ENCODE measurements at places on chromosomes 16 and 17.

DNA sequence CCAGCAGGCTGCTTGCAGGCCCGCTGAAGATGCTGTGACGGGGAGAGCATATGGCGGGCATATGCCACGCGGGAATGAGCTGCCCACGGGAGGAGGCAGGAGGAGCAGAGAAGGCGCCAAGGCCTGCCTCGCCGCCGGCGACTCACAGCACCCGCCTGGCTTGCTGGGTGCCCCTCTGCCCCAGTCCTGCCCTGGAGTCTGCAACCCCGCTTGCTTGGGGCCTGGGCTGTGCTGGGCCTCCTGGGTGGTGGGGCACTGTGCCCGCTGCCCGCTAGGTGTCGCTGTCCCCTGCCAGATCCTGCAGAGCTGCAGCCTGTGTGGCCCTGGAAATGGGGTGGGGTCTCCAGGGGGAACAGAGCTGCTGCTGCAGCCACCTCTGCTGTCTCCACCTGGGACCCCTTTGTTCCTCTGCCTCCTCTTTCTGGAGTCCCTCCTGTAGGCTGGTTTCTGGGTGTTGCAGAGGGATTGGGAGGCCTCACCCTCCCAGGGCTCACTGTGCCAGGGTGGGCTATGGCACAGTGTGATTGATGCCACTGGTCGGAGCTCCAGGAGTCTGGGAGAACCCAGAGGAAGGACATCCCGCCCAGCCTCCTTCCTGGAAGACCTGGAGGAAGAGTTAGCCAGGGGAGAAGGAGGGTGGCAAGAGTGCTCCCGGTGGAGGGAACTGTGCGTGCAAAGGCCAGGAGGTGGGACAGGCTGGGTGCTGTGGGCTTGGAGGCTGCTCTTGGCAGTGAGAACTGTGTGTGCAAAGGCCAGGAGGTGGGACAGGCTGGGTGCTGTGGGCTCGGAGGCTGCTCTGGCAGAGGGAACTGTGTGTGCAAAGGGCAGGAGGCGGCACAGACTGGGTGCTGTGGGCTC, 141.0 kb upstream of the CIBAR2 start:
- peak; percentile 26 for DNase-seq

DNA sequence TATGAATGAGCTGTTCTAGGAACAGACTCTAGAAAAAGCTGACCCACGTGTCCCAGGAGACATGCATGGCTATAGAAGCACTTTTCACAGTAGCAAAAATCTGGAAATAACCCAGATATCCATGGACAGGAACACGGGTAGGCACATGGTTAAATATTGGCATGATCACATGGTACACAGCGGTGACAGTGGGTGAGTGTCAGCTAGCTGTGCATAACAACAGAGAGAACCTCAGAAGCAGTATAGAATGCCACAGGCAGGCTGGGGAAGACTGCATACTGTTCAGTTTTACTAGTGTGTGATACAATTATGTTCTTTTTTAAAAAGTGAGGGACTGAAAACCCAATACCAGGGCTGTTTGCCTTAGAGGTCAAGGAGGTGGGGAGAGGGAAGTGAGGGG, 31.4 kb downstream of the EPN2 start:
- no peak for DNase-seq

- no peak for DNase-seq
These were observed 767 bp downstream of the ATP2C2 start for GRCh38 chr16:84369105-84369504.

DNA sequence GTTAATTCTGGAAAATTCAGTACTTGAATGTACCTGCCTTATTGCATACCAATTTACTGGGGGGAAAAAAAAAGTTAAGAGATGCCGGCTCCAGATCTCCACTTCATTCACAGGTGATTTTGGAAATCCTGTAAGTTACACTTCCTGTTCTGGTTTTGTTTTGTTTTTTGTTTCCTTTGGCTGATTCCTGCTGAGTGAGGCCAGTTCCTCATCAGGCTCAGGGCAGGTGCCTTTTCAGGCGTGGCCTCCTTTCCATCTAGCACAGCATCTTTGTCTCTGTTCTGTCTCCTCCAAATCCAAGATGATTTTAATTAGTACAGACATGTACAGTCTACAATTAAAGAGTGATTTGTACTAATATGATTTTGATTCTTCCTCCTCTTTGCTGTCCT, 19.2 kb downstream of the CYB561 start:
- no peak for DNase-seq

GRCh38 chr17:41480136-41480535, 815 bp downstream of the KRT35 start:
- DNase-seq, result no peak

GRCh38 chr17:7916385-7916682, 245 bp upstream of the RNF227 start:
- no peak for DNase-seq

- DNase-seq, result peak; percentile 68
These were observed 24.2 kb downstream of the TOM1L2 start for GRCh38 chr17:17947966-17948365.

DNA sequence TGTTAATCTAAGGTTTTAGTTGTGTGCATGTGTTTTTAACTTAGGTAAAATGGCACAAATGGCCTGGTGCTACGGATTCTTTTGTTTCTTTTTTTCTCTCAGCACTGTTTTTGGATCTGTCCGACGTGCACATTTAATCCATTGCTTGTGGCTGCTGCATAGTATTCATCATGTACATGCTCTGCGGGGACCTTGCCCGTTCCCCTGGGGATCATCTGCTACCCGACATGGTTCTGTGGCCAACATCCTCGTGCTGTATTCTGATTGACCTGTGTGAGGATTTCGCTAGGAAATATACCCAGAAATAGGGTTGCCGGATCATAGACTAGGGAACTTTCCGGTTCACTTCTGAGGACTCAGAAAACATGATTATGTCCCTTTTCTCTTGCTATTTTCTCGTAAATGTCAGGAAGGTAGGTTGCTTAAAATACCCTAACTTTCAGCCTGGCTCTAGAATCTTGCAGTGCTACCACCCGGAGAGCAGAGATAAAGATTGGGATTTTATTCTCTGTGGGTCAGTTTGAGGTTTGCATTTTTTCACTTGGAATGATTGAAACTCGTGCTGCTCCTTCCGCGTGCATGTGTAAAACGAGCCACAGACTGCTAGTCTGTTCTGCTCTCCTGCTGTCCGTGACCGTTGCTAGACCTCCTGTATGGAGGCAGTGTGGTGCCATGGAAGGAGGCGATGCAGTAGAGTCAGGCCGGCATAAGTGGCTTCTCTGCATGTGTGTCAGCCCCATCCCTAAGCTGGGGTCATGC, 42.9 kb downstream of the LDHD start:
- DNase-seq, result peak; percentile 47

DNA sequence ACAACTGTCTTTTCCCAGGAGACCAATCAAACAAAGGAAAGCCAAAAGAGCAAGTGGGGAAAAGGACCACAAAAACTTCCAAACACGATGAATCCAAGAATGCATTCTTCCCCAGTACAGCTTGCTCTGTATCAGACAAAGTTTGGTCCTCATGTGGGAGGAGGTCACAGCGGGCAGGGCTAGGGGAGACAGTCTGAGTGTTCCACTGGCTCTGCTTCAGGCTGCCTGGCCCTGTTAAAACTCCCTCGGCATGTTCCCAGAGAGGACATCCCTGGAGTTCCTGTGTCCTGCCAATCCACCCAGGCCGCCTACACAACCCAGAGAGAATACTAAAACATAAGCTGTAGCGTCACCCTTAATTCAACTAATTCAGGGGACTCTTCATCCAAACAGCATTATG, 415.1 kb upstream of the DYNLRB2 start:
- DNase-seq, result no peak

DNA sequence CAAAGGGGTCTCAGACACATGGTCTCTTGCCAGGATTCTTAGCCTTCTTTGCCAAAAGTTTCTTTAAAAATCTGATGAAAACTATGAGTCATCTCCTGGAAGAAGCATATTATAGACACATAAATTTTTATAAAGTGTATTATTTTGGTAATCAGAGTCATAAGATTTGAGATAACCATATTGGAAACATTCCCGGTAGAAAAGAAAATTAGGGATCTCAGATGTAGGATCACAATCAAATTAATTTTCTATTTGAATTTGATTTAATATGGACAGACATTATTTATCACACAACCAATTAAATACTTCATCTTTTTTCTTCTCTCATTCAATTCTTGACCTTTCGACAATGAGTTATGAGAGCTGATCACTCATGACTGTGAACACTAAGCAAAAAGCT, 347.7 kb upstream of the CDH8 start:
- no peak for DNase-seq

DNA sequence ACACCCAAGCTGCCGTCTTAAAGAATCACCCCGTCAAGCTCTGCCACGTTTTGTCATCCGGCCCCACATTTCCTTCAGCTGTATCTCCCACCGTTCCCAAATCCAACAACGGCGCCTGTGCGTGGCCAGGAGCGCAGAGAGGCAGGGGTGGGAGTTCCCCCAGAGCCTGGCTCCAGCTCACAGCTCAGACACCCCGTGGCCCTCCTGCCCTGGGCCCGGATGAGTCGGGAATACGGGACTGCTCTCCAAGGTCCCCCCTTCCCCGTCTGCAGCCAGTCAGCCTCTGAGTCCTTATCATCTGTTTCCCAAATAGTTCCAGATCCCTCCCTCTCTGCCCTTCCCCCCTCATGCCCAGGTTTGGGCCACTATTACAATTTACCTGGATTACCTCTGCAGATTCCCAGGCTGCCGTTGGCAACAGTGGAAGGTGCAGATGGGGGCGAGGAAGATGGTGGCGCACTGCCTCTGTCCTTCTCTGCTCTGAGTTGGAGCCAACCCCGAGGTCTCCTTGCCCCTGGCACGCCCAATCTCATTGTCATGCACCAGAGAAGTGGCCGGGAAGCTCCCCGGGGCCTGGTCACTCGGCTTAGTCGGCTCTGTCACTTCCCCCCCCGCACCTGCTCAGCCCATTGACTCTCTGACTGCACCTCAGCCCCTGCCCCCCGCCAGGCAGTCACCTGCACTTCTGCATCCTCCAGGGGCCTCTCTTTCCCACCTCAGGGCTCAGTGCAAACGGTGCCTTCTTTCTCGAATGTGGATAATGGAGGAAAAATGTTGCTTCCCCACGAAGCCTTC, 18.3 kb upstream of the RPTOR start:
- DNase-seq, result no peak

GRCh38 chr17:28938552-28938951, 12.8 kb downstream of the PHF12 start:
- no peak for DNase-seq

DNA sequence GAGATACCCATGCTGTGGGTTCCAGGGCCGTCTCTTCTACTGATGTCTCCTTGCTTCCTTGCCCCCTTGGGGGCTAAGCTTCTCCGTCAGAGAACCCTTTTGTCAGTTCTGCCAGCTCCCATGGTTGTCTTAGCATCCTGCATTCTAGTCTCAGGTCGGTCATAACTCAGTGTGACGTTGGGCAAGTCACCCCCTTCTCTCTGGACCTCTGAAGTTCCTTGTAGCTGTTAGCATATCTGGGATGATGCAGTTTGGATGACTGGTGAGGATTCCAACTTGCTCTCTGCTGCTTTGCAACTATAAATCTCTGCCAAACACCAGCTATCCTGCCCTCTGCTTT, 8.9 kb upstream of the MYL4 start:
- no peak for DNase-seq

DNA sequence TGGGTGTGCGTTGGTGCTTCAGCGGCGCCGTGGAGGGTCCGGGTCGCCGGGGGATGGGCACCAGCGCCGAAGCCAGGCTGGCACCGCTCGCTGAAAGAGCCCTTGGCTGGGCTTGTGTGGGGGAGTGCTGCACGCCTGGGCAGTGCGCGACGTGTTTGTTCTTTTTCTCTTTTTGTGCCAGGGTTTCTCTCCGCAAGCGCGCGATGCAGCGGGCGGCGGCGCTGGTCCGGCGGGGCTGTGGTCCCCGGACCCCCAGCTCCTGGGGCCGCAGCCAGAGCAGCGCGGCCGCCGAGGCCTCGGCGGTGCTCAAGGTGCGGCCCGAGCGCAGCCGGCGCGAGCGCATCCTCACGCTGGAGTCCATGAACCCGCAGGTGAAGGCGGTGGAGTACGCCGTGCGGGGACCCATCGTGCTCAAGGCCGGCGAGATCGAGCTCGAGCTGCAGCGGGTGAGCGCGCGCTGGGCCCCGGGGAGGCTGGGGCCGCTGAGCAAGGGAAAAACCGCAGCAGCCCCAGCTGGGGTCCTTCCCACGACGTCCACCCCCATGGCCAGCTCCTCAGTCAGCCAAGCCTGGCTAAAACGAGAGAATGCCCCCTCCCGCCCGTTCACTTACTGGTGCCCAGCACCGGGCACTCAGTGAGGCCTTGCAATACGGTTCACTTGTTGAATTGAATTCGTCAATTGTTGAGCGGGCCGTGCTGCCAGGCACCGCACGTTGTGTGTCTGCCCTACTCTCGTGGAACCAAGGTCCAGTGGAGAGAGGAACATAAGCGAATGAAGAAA, 541 bp downstream of the GPT2 start:
- peak; percentile 7 for DNase-seq

- DNase-seq, result no peak
These were observed 32.2 kb downstream of the MPHOSPH6 start for GRCh38 chr16:82137822-82138167.

GRCh38 chr16:48318630-48319029, 66.6 kb downstream of the SIAH1 start:
- peak; percentile 66 for DNase-seq

- DNase-seq, result no peak
These were observed 13.0 kb downstream of the PITPNM3 start for GRCh38 chr17:6543079-6544010.

- peak; percentile 95 for DNase-seq
These were observed 11.4 kb downstream of the MARVELD3 start for GRCh38 chr16:71637398-71637797.

- no peak for DNase-seq
These were observed 8.4 kb downstream of the TMEM98 start for GRCh38 chr17:32936186-32936893.

DNA sequence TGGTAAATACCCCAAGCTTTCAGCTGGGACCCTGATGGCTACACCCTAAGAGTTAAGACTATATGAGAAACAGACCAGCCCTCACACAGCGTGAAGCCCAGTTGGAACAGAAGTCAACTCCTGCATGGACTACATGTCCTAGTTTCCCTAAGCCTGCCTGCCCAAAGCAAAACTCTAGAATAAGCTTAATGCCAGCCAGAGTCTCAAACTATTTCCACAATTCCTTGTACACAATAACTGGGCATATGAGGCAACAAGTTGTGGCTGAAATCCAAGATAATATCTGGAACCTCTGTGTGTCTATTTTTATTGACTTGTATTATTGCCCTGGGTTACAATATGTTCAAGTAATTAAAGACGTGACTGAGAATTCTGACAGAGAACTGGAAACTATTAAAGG, 19.4 kb downstream of the MYH10 start:
- DNase-seq, result no peak

- DNase-seq, result peak; percentile 18
These were observed 17.9 kb downstream of the SNX29 start for GRCh38 chr16:11994143-11995119.

DNA sequence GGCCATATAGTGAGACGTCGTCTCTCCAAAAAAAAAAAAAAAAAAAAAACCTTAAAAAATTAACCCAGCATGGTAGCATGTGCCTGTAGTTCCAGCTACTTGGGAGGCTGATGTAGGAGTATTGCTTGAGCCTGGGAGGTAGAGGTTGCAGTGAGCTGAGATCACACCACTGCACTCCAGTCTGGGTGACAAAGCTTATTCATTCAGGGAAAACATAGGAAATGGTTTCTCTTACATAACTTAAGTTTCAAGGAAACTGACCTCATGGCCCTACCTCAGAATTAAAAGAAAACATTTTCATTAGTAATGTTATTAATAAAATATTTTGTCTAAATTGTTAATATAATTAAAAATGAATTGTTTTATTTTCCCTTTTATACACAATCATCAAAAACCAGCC, 31.4 kb downstream of the COG1 start:
- DNase-seq, result no peak
